ENCODE measurements at places on chromosomes 2 and 18. TPM values are rescaled to one million over a fixed set of nuclear protein-coding genes. Genes with fewer than 3 reads are reported as not detected.

GRCh38 chr2:205675861-205676516 is 6.3 kb upstream of the NRP2 start:
- no peak for DNase-seq

DNA sequence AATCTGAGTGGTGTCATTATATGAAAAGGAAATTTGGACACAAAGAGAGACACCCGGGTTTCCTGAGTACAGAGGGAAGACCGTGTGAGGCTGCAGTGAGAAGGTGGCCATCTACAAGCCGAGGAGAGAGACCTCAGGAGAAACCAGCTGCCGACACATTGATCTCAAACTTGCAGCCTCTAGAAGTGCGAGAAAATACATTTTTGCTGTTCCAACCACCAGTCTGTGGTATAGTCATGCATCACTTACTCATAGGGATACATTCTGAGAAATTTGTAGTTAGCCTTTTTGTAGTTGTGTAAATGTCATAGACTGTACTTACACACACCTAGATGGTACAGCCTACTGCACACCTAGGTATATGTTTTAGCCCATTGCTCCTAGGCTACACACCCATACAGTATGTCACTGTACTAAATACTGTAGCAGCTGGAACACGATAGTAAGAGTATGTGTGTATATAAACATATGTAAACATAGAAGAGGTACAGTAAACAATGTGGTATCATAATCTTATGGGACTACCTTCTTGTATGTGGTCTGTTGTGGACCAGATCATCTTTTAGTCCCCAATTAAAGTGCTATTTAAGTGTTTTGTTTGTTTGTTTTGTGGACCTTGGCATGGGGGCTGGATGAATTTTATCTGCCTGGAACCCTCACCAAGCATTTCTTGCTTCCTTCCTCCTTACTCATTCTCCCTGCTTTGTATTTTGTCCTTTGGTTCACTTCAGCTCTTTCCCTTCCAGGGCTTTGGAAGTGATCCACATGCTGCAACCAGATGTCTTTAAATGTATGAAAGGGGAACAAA is 38.3 kb upstream of the SESTD1 start:
- DNase-seq = no peak

- no peak for DNase-seq
Measured at GRCh38 chr2:201955702-201956141, 77.9 kb upstream of the FZD7 start.

GRCh38 chr2:221399183-221399582 is 172.9 kb downstream of the EPHA4 start:
- no peak for DNase-seq

DNA sequence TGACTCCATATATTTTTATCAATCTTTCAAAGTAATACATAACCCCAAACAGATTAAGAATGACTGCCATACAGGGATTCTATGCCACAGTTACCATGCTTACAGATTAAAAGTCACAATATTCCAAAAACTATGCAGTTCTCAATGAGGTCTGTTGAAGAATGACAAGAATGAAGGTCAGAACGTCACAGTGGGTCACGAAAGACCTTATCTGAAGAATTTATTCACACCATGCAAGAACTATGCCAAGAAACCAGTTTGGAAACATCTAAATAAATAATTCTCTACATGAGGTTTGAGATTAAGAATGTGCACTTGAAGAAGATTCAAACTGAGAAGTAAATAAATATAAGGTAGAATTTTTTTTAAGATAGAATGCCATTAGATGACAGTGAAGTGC is 253.3 kb downstream of the EXOC6B start:
- DNase-seq = no peak

DNA sequence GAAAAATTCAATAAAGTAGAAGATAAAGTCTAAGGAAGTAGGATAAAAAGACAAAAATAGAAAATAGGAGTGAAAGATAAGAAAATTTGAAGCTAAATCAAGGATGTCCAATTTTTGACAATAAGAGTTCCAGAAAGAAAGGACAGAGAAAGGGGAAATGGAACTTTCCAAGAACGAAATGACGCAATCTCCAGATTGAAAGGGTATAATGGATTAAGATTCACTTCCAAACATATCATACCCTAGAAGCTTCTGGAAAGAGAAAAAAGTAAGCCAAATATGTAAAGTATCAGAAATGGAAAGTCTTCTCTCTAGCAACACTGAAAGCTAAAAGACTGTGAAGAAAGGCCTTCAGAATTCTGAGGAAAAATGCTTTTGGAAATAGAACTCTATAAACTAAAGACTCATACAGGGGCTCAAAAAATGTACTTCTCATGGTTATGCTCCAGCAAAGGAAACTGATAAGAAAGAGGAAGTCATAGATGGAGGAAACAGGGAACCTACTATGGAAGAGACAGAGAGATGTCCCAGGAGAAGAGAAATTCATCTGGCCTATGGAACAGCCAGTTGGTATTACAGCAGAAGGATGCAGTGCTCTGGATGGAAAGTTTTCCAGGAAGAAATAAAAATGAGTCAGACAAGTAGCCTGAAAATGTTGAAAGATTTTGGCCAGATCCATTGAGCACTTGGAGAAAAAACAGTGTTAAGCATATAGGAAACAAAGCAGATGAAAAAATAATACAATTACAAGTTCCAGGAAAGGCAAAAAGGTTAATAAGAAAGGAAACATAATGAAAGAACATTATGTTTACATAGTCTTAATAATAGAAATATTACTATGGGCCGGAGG is 20.1 kb downstream of the CASP8 start:
- no peak for DNase-seq

DNA sequence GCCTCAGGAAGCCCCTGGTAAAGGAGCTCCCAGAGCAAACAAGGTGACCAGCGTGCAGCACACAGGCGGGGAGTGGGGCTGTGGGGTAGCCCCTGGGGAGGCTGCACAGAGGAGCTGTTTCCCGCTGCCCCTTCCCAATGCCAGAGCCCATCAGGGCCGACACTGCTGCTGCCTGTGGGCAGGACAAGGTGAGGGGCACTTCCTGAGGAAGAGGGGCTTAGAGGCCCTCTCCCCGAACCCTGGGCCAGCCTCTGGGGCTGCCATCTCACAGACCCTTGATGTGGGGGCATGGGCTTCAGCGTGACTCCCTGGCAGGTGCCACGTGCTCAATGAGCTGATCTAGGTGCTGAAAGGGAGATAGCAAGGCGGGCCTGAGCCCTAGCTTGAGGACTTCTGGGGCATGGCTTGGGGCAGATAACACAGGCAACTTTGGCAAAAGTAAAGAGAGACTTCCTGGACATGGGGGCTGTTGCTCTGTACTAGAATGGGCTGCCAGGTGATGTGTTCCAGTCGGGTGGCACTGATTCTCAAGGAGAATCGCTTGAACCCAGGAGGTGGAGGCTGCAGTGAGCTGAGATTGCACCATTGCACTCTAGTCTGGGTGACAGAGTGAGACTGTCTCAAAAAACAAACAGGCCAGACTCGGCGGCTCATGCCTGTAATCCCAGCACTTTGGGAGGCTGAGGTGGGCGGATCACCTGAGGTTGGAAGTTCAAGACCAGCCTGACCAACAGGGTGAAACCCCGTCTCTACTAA is 9.9 kb upstream of the KLF11 start:
- DNase-seq = no peak

GRCh38 chr2:204049635-204050034 is 113.1 kb downstream of the ICOS start:
- no peak for DNase-seq

DNA sequence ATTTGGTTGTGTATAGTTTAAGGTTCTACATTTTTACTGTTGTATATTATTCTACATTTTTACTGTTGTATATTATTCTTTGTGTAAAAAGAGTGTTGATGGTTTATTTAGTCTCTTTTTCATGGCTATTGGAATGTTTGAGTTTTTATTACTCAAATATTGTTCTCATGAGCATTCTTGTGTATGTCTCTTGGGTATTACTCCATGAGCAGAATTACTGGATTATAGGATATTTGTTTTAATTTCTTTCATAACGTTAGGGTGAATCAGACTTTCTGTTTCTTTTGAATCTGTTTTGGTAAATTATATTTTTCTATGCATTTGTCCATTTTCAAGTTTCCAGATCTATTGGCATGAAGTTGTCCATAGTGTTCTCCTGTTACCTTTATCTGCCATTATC is 111.6 kb downstream of the DYNAP start:
- no peak for DNase-seq

Gene FBXO48
- 0.81 TPM for total RNA-seq

Gene RTP5
- not detected for total RNA-seq

Gene SELENOI
- total RNA-seq = 61.2 TPM

Gene CPS1
- total RNA-seq = 31.1 TPM

Data from glutamatergic neuron (in vitro differentiated cells).